ENCODE measurements at places on chromosomes 3 and 15.

- no peak for DNase-seq
These were observed 118.4 kb upstream of the FLNB start for GRCh38 chr3:57889807-57890206.

DNA sequence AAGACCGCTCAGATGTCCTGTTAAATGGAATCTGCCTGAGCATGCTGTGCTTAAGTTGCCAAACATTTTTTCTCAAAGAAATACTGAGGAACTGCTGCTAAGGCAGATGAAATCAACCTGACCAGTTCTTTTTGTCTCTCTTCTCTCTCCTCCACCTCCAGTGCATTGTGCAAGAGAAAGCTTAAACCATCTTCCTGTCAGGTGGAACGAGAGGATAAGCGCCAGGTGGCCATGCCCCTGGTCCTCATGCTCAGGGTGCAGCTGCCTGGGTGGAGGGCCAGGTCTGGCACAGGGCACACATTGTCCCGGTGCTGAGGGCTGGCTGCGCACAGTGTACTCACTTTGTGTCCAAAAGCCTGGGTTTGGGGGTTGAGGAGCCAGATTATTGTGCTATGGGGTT is 176.2 kb upstream of the TP63 start:
- no peak for DNase-seq

DNA sequence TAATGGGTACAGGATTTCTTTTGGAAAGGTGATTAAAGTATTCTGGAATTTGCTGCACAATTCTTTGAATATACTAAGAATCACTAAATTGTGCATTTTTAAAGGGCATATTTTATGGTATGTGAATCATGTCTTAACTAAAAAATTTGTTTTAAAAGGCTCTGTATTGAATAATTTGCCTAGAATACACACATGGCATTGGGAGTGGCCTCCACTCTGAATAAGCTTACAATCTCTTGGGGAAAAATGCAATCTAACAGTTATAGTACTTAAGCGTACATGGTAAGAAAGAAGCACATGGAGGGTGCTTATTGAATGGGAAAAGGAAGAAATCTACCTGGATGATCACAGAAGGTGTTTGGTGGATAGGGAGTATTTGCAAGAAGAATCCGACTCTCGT is 385.1 kb downstream of the LPP start:
- DNase-seq = no peak

GRCh38 chr3:35200056-35200455 is 439.3 kb upstream of the ARPP21 start:
- no peak for DNase-seq

GRCh38 chr3:127816783-127817405 is 5.4 kb downstream of the MGLL start:
- no peak for DNase-seq

- DNase-seq = no peak
These were observed 32.6 kb upstream of the THUMPD3 start for GRCh38 chr3:9330166-9330703.

DNA sequence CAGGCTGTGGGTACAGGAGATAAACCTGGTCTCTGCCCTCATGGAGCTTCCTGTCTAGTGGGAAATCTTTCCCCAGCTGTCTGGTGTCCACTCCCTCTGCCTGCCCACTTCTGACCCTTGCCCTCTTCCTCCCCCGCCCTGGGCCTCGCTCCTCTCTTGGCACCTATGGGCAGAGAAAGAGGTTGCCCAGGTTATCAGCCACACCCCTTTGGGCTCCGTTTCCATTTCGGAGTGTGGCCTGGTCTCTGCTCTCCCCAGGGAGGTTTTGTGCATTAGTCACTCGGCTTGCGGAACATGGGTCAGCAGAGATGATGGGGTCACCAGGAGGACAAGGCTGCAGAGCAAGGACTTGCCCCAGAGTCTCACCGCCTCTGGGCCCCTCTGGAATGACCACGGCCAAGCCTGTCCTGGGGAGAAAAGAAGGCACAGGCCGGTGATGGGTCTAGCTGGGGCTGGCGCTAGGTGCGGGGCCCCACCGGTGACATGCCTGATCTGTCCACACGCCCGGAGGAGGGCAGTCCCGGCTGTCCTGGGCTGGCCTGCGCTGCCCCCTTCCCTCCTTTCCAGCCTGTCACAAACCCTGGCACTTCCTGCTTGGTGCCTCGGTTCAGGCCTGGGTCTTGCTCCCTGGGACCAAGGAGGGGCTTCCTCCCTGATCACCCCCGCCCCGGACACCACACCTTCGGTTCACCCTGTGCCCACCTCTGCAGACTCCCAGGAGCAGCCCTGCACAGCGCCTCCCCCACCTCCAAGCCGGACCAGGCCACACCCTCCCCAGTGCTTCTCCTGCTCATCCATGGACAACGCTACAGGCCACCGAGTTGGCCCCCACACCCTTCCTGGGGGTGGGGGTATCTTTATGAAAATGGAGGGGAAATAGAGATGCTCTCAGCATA is 35.6 kb upstream of the MUC4 start:
- no peak for DNase-seq

DNA sequence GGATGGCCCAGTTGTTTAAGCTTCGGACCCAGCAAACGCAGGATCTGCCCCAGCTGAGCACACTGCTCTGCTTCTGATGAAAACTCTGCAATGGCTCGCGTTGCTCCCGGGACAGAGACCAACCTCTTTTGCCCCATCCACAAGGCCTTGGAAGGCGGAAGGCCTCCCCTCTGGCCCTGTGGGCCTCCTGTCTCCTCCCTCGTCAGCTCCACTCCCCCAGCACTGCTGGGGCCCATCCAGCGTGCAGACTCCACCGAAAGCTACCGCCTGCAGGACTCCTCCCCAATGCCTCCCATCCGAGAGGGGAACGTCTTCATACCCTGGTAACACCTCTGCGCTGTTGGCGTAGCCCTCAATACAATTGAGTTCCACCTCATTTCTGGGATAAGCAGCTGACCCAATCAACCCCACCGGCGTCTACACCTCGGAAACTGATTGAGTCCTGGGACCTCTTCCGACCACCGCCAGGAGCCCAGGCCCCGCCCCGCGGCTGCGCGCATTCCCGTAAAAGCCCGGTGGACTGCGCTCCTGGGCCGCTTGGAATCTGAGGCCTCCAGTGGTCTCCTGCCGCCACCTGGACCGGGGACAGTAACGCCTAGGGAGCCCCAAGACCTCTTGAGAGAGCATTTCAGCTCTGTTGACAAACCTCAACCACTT is at the start of gene PRR23E:
Gene PRR23E, plus strand, starts transcription at position 556 of the 657 bp plus-strand sequence. CDS start 3,555 bp downstream, outside the sequence.
- no peak for DNase-seq

GRCh38 chr15:96115642-96116041 is 214.9 kb upstream of the NR2F2 start:
- no peak for DNase-seq

DNA sequence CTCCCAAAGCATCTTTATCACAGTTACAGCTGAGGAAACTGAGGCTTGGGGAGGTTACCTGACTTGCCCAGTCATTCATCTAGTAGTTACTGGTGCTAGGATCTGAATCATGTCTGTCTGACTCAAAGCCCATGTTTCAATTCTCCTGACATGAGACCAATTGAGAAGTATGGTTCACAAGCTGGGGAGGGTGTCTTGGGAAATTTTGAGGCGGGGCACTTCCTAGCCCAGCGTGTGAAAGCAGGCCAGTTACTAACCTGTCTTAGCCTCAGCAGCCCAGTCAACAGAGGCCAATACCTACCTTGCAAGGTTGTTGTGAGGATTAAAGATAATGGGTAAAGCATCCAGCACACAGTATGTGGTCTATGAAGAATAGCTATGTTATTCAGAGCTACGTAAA is 37.0 kb downstream of the CLDN18 start:
- no peak for DNase-seq
